ENCODE measurements at places on chromosomes 16 and 17. TPM values are rescaled to one million over a fixed set of nuclear protein-coding genes. Genes with fewer than 3 reads are reported as not detected.

DNA sequence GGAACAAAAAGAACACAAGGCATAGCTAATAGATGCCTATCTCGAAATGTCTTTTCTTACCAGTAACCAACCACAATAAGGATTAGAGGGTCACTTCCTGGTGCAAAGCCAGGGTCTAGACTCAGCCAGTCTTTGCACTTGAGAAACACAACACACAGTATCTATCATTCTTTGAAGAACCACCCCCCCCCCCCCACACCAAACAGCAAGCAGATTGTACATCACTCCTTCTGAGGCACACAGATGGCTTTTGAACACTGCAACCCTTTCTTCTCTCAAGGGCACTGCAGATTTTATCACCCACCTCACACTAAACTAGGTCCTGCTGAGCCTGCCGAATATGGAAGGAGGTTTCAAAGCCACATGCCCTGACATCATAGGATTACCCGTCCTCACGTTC, 145.6 kb downstream of the AATF start:
- no peak for DNase-seq

DNA sequence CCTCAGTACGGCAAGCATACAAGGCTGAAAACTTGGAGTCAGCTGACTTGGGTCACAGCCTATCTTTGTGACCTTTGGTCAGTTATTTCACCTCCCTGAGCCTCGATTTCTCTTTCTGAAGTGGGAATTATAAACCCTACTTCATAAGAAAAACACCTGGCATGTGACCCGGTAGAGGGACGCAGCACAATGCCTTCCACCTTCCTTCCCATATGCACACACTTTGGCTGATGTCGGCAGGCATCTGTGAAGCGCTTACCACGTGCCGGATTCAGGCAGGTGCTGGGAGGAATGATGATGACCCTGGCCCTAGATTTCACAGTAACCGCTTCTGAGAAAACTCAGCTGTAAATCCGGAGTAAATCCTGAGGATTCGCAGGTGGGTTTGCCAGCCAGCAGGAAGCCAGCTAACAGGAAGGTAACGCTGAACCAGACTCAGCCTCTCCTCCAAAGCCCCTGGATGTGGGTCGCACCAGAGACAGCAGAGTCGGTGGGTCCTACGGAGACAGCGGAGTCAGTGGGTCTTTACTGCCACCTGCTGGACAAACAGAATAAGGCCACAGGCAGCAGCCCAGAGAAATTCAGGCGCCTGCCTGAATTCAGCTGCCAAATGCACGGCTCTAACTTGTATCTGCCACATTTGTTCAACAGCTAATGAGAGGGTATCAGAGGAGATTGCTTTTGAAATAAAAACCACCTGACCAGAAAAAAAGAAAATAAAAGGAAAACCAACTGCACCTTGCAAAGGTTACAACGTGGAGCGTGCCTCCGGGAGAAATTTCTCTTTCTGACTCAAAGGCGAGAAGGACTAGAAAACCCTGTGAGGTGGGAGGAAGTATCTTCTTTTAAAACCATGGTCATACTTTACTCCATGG, 16.6 kb downstream of the COPRS start:
- peak; percentile 62 for DNase-seq

- DNase-seq, result no peak
These were observed 18.7 kb upstream of the MC1R start for GRCh38 chr16:89899879-89900481.

- DNase-seq, result no peak
These were observed 80.0 kb downstream of the USP32 start for GRCh38 chr17:60311936-60312335.

Gene REXO5
- total RNA-seq, result 13.1 TPM

Data from HepG2 (cell line).